ENCODE measurements at places on chromosomes 5 and 9.

DNA sequence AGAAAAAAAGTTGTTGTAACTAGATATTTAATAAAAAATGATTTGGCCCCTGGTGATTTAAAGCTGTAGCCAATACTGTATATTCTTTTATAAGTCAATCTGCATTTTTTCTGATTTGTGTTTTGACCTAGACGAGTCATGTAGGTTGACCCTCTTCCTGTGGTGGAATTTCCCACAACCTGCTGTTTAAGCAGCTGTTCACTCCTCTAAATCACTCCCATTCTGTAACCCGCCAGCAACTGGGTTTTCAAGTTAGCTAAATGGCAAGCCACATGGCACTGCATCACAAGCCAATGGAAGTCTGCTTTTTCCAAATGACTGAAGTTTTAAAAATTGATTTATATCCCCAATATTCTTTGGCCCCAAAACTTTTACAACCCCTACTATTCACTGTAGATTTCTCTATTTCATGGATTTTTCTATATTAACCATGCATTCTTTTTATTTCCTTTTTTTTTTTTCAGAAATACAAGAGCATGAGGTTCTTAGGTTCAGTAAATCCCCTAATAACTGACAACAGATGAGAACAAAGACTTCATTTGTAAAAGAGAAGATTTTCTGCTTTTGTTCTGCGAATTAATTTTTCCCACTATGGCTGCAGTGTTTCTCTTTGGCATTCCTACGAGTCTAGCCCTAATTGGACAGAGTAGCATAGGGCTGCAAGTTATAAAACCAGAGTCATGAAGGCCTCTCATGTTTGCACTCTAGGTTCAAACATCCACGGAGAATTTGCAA, 184.5 kb upstream of the TLE4 start:
- no peak for DNase-seq

GRCh38 chr5:154238776-154239481, 48.4 kb downstream of the GALNT10 start:
- no peak for DNase-seq

GRCh38 chr5:15959370-15960164, 220.0 kb downstream of the MARCHF11 start:
- no peak for DNase-seq

DNA sequence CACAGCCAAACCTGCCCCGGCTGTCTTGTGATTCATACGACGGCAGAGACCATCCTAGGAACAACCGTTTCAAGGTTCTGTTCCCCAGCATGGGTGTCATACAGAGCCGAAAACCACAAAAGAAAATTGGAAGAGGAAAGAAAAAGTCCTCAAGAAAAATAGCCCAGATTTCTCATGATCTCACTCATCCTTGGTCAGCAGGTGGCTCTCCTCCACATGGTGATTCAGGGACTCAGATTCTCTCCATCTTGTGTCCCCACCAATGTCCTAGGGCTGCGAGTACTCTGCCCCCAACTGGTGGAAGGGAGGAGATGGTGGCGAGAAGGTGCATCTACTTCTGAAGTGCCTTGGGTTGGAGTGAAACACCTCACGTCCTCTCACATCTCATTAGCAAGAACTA, 25.6 kb downstream of the PDZD2 start:
- DNase-seq = no peak

DNA sequence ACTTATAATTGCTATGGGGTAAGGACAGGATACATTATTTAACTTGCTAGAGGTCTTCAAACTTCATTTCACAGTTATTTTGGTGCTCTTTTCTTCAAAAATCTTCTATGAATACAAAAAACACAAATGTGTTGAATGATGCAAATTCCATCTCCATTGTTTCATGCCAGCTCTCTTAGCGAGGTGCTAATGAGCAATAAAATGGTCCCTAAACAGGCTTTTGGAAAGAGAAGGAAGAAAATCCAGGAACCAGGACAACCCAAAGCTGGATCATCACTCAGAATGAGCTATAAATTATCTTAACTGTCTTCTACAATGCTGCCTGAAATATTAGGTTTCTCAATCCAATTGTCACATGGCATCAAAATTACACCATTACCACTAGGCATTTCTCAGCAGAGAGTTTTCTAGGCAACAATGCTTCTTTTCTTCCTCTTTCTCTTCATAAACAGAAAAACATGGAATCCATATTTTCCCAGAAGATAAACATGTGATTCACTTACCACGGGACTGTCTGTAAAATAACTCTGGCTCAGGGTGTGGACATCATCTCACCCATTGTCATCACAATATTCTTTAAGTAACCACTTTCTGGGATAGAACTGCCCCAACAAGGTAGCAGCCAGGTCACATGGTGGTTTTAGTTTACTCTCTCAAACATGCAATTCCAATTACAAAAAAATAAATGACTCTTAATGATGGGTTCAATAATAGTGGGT, 249.4 kb downstream of the NPR3 start:
- DNase-seq = no peak

All from activated naive CD4-positive, alpha-beta T cell (primary cell).